ENCODE measurements at places on chromosomes 16 and 17.

- DNase-seq = no peak
These were observed 10.3 kb downstream of the ITGAX start for GRCh38 chr16:31365131-31365865.

- DNase-seq = no peak
These were observed 224.8 kb downstream of the KATNIP start for GRCh38 chr16:27774779-27775178.

DNA sequence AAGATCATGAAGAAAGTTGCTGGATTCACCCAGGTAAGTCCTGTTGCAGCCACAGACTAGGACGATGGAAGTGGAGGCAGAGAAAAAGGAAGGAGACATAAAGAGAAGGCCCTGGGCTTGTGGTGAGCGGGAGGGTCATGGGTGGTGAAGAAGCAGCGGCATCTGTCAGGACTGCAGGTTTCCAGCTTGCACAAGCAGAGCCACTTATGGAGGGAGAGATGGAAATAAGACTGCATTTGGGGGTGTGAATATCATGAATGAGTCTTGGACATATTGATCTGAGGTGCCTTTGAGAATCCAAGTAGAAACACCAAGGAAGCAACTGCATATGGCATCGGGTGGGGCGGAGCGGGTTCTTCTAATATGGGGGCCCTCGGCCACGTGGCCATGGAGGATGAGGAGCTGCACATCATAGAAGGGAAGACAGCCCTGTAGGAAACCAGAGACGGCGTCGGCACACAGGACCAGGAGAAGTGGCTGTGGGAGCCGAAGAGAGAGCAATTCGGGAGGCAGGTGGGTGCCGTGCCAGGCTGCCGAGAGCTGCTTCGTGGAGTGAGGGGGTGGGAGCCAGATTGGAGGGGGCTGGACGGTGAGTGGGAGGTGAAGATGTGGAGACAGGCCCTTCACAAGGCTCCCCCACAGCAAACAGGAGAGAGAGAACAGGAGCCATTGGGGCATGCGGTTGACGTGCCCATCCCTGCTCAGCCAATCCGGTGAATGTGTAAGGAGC is 243.5 kb downstream of the GSG1L start:
- DNase-seq = no peak

DNA sequence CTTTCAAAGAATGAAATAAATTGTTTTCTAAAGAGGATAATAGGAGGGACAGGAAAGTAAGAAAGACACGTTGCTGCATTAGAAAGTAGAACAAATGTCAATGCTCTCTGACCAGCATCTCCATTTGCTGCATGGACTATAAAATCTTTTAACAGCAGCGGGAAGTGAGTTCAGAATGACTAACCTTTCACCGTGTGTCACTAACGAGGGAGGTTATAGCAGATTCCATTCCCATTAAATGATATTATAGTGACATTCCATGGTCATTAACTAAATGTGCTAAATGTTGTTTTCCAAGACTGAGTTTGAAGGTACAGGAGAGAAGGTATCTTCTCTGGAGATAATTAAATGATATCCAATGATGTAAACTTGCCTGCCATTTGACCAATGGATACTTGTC is 127.1 kb upstream of the HS3ST3A1 start:
- DNase-seq = no peak

- DNase-seq = no peak
These were observed 362.1 kb upstream of the CCL2 start for GRCh38 chr17:33892717-33893591.

DNA sequence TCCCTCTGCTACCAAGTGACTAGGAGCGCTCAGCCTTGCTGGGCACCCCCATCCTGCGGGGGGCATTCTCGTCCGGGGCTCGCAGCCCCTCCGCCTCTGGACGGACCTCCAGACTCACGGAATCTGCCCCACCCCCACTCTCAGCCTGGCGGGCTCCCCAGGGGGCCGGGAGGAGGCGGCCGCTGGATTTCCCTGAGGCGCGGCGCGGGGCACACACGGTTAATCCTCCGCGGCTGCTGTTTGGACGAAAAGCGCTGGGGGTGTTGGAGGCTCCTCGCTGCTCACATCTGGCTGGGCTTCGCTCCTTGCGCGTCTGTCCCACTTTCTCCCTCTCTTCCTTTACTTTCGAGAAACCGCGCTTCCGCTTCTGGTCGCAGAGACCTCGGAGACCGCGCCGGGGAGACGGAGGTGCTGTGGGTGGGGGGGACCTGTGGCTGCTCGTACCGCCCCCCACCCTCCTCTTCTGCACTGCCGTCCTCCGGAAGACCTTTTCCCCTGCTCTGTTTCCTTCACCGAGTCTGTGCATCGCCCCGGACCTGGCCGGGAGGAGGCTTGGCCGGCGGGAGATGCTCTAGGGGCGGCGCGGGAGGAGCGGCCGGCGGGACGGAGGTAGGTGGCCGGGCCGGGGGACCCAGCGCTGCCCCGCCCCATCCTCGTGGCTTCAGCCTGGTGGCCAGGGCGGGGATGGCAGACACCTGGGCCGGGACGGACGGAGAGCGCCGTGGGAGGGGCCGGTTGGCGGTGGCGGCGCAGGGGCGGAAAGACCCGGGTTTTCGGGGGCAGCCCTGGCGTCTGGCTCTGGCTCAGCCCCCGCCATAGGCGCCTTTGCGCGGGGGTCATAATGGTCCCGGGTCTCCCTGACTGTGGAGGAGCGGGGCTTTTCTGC is at the start of gene C1QTNF1:
TSS of gene C1QTNF1 (plus strand) at position 284 of the 886 bp plus-strand sequence. CDS start 19,800 bp downstream, outside the sequence.
- peak; percentile 21 for DNase-seq

- no peak for DNase-seq
These were observed 49.1 kb downstream of the RAB11FIP3 start for GRCh38 chr16:474420-475122.

- peak; percentile 93 for DNase-seq
These were observed 4.3 kb downstream of the CANT1 start for GRCh38 chr17:79005063-79005861.

DNA sequence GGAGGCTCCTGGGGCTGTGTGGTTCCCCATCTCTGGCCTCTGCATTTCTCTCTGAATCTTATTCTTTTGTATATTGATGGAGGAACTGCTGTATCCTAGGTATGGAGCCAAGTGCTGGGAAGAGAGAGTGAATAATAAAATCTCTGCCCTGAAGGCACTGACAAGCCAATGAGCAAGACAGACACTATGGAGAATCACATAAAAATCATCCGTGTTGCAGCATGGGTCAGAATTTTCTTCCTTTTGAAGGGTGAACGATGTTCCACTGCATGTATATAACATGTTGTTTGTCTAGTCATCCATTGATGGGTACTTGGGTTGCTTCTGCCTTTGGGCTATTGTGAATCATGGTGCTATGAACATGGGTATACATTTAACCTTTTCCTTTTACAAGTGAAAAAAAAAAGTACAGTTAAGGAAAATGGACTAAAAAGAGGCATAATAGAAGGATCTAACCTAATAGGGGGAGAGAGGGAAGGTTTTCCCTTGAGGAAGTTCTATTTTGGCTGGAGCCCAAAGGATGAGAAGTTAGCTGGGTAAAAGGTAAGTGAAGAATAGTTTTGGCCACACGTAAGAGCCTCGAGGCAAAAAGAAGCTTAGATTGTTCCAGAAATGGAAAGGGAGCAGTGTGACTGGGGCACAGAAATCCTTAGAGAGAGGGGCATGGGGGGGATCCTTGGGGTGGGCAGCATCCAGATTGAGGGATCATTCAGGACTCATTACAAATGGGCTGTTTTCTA is 32.3 kb upstream of the GNA13 start:
- no peak for DNase-seq

DNA sequence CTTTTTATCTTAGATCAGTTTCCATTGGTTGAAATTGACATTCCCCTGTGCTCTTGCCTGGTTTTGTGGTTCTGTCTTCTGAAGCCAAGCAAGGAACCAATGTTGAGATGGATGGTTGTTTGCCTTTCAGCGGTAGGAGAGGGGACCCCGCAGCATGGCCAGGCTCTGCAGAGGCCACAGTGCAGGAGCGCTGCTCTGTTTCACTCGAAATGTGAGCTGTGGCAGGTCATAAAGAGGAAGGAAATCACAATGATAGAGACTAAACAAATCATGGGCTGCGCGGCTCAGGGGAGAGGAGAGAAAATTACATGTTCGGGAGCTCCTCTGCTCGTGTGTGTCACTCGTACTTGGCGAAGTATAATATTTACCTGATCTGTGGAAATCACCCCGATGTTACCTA is 148.2 kb downstream of the SNX29 start:
- DNase-seq = no peak

GRCh38 chr17:80327518-80327917 is 66.9 kb downstream of the RNF213 start:
- no peak for DNase-seq

Measured in COR-L47 (cell line).